ENCODE measurements at places on chromosomes 6 and 20.
A peak's percentile ranks its signal among the peaks of the same experiment; 100 is the strongest.

DNA sequence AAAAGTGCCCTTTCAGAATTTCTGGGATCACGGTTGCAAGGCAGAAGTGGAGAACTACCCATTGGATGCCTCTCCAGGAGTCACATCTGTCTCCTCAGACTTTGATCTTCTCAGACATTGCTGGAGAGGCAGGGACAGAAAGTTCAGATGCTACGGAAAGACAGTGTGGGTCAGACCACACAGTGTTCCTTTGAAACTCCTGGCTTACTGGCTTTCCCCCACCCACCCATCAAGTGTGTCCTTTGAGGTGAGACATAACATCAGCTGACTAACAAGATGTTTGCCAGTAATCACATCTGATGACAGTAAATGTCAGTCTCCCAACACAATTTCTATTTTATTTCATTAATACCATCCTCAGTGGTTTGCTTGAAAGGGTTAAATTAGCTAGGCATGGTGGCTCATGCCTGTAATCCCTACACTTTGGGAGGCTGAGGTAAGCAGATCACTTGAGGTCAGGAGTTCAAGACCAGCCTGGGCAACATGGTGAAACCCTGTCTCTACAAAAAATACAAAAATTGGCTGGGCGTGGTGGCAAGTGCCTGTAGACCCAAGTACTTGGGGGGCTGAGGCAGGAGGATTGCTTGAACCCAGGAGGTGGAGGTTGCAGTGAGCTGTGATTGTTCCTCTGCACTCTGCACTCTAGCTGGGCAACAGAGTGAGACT is 67.2 kb upstream of the SNX9 start:
- no peak for DNase-seq

GRCh38 chr6:90494067-90494780 is 92.6 kb downstream of the MAP3K7 start:
- DNase-seq: no peak

- DNase-seq: no peak
Observed at GRCh38 chr20:44392776-44393607, 37.5 kb downstream of the HNF4A start.

DNA sequence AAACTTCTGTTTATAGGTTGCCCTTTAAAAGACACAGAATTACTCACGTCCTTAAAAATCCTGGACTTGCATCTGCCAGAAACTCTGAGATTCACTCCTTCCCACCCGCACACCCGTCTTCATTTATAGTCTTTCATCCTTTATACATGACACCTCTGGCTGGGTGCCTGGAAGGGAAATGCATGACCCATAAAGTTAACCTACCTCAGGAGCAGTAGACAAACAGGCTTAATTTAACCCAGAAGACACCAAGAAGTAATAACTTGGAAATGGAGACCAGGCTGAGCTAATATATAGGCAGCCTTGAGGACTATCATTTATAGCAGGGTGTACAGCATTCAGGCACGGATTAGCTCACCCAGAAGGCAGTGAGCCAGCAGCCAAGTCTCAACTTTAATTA is 429.0 kb upstream of the NRSN1 start:
- DNase-seq: peak; percentile 4

GRCh38 chr20:14922503-14923267 is 585.3 kb upstream of the FLRT3 start:
- DNase-seq: no peak

GRCh38 chr6:154909821-154910220 is 85.3 kb upstream of the TIAM2 start:
- DNase-seq: no peak

DNA sequence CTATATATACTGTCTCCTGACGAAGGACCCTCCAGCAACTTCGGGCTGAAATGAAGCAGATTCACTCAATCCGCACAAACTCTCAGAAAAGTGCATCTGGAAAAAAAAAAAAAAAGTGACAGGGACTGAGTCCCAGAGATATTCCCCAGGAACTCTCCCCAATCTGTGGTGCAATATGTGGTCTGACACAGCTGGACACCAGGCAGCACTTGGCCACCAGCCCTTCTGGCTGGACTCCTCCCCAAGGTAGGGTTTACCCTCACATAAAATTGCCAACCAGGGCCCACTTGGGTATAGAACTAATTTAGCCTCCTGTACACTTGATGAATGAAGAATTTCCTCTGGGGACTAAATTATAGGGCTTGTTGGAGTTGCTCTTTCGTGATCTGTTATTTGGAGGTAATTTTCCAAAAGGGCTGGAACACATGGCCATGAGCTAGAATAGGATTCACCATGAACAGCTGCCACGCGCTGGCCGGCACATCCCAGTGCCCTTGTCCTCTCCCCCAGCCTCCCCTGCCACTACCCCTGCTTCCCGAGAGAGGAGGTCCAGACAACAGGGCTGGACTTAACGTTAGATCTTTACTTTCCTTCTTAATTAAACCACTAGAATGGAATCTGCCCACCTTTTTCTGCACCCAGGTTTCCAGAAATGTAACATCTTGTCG is 379.2 kb downstream of the BMP2 start:
- no peak for DNase-seq

DNA sequence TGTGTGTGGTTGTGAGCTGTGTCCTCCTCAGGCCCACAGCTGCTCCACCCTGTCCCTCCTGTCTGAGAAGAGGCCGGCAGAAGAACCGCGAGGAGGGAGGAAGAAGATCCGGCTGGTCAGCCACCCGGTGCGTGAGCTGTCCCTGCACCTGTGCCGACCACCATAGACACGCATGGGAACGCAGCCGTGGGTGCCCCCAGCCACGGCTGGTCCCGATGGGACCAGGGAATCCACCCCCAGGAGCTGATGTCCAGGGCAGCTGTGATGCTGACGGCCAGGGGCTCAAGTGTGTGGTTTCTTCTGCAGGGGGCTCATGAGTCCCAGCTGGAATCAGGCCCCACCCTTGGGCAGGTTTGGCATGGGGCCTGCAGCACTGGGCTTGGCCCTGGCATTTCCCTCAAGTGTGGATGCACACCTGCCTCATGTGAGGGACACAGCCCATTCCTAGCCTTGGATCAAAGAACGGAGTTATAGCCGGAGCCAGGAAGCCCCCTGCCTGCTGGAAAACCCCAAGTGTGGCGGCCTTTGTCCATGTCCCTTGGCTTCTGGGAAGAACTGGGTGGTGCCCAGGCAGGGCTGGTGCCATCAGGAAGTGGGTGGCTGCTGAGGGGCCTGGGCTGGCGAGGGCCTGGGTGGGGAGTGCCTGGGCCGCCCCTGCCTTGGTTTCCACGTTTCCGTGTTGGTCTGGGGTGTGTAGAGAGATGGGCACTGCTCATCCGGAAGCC is 4.6 kb upstream of the TNFRSF6B start:
- DNase-seq: no peak

- DNase-seq: no peak
Observed at GRCh38 chr6:141097471-141097870, 1035.3 kb upstream of the GJE1 start.

- no peak for DNase-seq
Observed at GRCh38 chr6:170083236-170084051, 207.4 kb downstream of the DLL1 start.

- DNase-seq: no peak
Observed at GRCh38 chr20:50089140-50089786, 23.7 kb downstream of the UBE2V1 start.

- no peak for DNase-seq
Observed at GRCh38 chr20:60011512-60012507, 53.6 kb downstream of the CDH26 start.

GRCh38 chr6:38720295-38720694 is 5.2 kb downstream of the DNAH8 start:
- peak; percentile 21 for DNase-seq

DNA sequence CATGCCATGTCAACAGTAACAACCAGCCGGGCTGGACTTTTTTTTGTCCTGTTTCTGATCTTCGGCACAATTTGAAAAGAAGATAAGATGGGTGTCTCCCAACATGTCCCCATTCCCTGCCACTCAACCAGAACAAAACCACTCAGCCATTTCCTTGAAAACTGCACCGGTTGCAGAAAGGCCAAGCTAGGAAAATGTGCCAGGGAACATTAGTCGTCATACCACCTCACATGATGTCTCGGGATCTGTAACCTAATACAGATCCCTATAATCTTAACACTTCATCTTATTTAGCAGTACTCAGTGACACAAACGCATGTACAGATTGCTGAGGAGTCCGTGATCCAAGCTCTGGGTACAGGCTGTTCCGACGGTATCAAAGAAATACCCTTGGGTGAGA is 46.5 kb downstream of the ALDH8A1 start:
- DNase-seq: no peak

- DNase-seq: peak; percentile 68
Observed at GRCh38 chr20:13868331-13868730, 83.5 kb downstream of the NDUFAF5 start.

DNA sequence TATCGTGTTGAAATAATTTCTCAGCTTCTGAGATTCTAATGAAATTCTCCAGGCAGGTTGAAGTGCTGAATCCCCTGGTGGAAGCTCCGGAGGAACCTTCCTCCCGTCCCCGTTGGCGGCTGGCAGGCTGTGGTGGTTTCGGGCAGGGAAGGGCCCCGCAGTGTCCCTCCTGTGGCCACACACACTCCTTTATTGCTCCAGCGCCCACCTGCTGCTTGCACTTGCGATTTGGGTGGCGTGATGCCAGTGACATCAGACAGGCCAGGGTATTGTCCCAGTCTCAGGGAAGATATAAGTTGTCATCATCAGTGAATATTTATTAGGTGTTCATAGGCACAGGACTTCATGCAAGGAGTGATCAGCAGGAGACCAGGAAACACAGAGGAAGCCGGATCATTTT is 530.4 kb downstream of the QKI start:
- DNase-seq: no peak

DNA sequence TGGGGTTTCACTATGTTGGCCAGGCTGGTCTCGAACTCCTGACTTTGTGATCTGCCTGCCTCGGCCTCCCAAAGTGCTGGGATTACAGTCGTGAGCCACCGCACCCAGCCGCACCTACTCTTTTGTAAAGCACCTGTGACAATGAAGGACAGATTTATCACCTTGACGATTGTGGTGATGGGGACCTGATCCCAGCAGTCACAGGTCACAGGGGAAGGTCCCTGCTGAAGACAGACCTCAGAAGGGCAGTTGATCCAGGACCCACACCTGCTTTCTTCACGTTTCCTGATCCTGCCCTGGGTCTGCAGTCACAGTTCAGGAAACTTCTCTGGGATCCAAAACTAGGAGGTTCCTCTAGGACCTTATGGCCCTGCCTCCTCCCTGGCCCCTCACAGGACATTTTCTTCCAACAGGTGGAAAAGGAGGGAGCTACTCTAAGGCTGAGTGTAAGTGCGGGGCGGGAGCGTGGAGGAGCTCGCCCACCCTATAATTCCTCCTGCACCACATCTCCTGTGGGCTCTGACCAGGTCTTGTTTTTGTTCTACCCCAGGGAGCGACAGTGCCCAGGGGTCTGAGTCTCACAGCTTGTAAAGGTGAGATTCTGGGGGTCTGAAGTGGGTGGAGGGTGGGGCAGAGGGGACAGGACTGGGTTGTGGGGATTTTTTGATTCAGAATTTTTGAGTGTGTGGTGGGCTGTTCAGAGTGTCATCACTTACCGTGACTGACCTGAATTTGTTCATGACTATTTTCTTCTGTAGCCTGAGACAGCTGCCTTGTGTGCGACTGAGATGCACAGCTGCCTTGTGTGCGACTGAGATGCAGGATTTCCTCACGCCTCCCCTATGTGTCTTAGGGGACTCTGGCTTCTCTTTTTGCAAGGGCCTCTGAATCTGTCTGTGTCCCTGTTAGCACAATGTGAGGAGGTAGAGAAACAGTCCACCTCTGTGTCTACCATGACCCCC is 3.0 kb downstream of the HLA-E start:
- DNase-seq: no peak

DNA sequence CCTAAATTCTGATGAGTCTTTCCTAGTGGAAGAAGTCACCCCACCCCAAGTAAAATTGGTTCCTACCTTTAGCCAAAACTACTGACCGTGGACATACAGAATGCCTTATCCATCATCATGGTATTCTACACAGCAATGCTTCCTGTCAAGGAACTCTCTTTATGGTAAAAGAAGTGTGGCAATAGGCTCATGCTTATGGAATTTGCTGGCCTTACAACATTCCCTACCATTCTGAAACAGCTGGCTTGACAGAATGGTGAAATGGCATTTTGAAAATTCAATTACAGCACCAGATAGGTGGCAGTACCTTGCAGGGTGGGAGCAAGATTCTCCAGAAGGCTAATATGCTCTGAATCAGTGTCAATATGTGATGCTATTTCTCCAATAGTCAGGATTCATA is 41.8 kb upstream of the BACH2 start:
- peak; percentile 78 for DNase-seq

GRCh38 chr6:16624636-16625290 is 136.5 kb downstream of the ATXN1 start:
- no peak for DNase-seq

- DNase-seq: no peak
Observed at GRCh38 chr6:159213405-159213804, 44.2 kb downstream of the FNDC1 start.

DNA sequence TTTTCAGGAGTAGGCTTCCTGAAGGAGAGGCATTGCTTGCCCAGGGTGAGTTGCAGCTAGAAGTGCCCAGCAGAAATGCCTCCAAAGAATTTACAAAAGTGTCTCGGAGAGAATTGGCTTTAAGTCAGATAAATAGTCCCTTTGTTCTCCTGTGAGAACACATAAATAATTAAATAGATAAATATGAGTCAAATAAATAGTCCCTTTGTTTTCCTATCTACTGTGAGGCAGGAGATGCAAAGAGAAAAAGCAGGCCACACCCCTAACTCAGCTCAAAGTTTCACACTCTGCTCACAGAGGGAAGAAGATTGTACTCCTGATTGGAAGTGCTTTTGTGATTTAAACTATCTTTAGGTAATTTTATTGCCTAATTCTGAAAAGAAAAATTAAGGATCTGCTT is 180.7 kb upstream of the PRSS16 start:
- no peak for DNase-seq
